Activated T-helper 1 cell treated with anti-CD3 and anti-CD28 coated beads, Interleukin-12 subunit alpha, Interleukin-12 subunit beta, Interleukin-2, Interleukin-4 antibody, amounts not matched to agents 30 ng/mL and 10 ng/mL and 1 ng/mL, durations not matched to agents 14 hours and 24 hours and 36 hours (primary cell): ENCODE measurements at places on chromosomes 16 and 17. TPM values are rescaled to one million over a fixed set of nuclear protein-coding genes. Genes with fewer than 3 reads are reported as not detected.

Gene CBLN1
- not detected in 2 replicates for total RNA-seq

Gene ZNF205
- 0.15 and 0.39 TPM in 2 replicates for total RNA-seq

GRCh38 chr16:87734644-87735043, 31.1 kb downstream of the KLHDC4 start:
- H3K4me3 ChIP-seq, result no peak overlapping the region
- H3K36me3 ChIP-seq, result peaks cover 4% of the 10 kb centered on the region
- no peak for DNase-seq
- H3K27me3 ChIP-seq, result no peaks in the 10 kb centered on the region
- peaks cover 11% of the 10 kb centered on the region for H3K4me1 ChIP-seq

- peaks cover 12% of the 10 kb centered on the region for H3K36me3 ChIP-seq
- DNase-seq, result peak; percentile 32
Measured at GRCh38 chr16:80719573-80719972, 84.8 kb downstream of the CDYL2 start.

- DNase-seq, result no peak
- H3K36me3 ChIP-seq, result peaks cover 14% of the 10 kb centered on the region
- H3K27me3 ChIP-seq, result no peaks in the 10 kb centered on the region
- peak overlapping the region; percentile 19 for H3K27ac ChIP-seq
- no peak overlapping the region for H3K4me3 ChIP-seq
Measured at GRCh38 chr16:67914758-67915495, 16.7 kb downstream of the CTRL start.
